C1 segment of cervical spinal cord (tissue), 14 donors: ENCODE measurements at places on chromosomes 7 and 10.

GRCh38 chr10:29005988-29006387, 282.9 kb upstream of the LYZL1 start:
- DNase-seq: no peak

GRCh38 chr7:157097056-157097329, 41.7 kb upstream of the UBE3C start:
- DNase-seq: no peak

GRCh38 chr7:134636008-134636449, 10.6 kb upstream of the BPGM start:
- no peak for DNase-seq

DNA sequence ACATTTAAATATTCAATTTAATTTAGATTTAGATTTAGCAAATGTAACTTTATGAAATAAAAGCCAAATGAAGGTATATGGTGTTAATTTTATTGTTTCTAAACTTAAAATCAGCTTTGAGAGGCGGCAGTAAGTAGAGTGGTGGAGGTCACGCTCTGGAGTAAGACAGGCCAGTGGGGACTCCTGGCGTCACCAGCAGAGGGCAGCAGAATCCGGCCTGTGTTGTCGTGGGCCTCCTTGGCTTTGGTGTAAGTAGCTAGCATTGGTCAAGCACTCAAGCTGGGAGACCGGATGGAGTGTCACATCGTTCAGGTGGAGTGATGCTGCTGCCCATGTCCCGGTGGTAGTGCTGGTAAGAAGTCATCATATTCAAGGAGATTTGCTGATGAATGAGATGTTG, 98.7 kb upstream of the DNAJB6 start:
- no peak for DNase-seq

DNA sequence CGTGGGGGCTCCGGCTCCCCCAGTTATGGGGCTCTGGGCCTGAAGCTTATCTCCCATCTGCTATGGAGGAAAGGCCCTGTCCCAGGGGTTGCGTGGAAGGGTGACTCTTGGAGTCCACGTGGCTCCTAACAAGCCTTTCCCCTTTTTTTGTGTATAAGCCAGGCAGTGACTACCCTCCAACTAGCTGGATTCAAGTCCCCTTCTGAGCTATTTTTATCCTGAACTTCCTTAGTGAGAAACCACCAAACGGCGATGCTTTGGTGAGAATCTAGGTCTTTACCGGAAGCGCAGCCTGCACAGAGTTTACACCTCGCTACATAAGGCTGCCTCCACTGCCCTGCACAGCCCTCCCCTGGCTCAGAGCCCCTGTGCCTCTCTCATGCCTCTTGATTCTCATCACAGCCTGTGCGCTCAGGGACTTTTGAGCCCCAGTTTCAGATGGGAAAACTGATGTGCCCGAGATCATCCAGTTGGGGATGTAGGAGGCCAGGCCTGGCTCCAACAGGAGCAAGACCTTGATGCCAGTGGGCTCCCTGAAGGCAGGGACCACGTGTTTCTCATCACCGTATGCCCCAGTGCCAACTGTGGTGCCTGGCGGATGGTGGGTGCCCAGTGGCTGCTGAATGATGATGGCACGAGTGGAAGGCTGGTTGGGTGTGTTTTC, 102.3 kb upstream of the PPIF start:
- no peak for DNase-seq

- no peak for DNase-seq
Observed at GRCh38 chr10:33335801-33336581, 1.5 kb upstream of the NRP1 start.

- DNase-seq: no peak
Observed at GRCh38 chr7:99024066-99024465, 119.8 kb downstream of the SMURF1 start.

DNA sequence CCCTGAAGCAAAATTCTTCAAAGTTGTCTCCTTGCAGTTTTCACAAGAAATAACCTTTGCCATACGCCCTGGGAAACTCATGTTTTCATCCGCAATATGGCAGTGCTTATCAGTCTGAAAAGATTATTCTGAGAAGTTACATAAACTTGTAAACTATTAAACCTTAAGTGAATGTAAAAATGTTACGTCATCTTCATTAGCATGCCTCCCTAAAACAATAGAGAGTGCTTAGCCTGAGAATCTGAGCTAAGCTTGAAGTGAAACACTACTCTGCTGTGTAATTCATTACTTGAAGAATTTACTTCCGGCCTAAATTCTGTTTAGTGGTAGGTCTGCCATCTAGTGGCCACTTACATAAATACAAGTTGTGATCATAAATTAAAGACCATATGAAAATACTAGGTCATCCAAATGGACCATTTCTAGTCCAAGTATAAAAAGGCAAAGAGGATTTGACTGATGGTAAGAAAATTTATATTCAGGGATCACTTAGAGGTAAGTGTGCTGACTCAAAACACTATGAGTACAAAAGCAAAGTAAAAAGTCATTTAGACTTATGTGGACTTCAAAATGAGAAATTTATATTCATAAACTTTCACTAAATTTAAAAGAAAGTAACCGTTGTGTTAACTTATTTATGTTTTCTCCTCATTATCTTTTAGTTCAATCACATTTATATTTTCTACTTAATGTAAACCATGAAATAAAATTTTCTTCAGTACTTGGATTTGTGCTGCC, 745.1 kb upstream of the LRRTM3 start:
- no peak for DNase-seq

- DNase-seq: no peak
Observed at GRCh38 chr7:142131439-142132185, 20.1 kb downstream of the MGAM2 start.

DNA sequence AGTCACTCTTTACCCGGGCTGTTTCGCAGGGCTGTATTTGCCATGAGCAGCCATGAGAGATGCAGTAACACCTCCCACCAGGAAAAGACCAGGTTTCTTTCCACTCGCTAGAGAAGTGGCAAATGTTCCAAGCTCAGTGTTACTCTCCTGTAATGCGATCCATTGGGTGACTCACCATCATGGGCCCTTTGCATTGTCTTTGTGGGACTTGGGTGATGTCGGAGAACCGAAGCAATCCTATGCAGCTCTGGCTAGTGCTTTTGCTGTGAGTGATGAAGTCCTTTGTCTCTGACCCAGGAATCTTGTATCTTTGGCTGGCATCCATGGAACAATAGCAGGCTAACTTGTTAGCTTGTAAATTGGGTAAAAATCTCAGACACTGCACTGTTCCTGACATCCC, 40.0 kb downstream of the GHRHR start:
- DNase-seq: no peak

DNA sequence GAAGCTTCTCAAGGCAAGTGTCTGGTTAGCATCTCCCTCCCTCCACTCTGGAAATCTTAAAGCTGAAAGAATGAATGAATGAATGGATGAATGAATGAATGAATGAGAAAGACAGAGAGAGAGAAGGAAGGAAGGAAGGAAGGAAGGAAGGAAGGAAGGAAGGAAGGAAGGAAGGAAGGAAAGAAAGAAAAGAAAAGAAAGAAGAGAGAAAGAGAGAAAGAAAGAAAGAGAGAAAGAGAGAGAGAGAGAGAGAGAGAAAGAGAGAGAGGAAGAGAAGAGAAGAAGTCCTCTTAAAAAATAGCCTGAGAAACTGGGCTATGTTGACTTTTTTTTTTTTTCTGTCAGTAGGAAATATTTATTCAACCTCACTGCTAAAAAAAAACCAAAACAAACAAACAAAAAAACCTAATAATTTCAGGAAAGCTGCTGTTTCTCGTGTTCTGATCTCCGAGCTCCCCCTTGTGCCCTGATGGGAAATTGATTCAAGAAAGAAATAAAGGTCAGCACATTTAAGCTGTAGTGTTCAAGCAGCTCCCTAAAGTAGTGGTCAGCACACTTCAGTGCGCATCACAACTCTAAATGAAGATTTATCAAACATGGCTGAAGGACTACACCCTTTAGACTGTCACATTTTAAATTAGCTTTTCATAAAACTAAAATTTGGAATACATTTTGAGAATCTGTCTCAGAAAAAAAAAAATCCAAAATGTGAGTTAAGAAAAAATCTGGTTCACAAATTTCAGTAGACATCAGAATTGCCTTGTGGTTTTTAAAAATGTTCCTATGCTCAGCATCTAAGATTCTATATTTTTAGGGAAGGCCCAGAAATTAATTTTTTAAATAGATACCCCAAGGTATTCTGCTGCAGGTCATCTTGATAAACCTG, 154.3 kb downstream of the ELAPOR2 start:
- no peak for DNase-seq

- no peak for DNase-seq
Observed at GRCh38 chr7:50662996-50663395, 97.8 kb upstream of the DDC start.

DNA sequence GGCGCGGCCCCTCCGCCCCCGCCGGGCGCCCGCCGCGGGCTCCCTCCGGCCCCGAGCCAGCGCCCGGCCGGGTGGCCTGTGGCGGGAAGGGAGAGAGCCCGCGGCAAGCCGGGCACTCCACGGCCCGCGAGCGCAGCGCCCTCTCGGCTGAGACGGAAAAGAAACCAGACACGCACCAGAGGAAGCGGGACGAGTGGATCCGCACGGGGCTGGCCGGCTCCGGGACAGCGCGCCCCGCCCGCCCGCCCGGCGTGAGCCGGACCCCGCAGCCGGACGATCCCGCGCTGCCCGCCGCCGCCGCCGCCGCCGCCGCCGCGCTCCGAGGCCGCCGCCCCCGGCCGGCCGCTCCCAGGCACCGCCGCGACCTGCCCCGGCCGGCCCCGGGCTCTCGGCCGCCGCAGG, 300 bp downstream of the ARHGAP21 start:
- no peak for DNase-seq

DNA sequence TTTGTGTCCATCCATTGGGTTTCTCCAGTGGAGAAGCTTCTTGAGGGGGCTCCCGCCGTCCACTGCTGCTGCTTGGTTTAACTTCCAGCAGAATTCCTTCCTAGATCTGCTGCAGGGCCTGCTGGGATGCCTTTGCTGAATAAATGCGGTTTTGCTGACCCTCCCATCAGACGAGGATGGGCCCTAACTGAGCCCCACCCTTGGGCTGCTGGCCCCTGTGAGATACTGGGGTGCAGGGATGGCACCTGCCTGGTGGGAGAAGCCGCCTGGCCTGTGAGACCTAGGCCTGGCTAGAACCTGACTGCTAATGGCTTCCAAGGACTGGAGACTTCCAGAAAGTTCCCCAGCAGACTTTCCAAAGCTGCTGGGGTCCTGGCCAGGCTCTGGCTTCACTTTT, 43.8 kb downstream of the ZNF467 start:
- DNase-seq: no peak

DNA sequence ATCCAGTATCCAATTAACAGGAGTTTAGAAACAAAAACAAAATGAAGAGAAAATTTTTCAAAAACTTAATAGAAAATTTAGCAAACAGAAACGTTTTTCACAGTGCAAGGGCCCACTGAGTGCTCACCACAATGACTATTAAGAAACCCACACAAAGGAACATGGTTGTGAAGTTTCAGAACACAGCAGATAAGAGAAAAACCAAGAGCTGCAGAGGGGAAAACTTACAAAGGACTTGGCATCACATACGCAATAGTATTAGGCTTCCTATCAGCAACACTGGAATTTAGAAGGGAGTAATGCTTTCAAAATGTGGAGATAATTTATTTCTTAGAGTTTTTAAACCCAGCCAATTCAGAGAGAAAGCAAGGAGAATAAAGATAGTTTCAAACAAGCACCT, 1.7 kb upstream of the C7orf25 start:
- no peak for DNase-seq

- no peak for DNase-seq
Observed at GRCh38 chr10:4022473-4022872, 237.5 kb upstream of the KLF6 start.

DNA sequence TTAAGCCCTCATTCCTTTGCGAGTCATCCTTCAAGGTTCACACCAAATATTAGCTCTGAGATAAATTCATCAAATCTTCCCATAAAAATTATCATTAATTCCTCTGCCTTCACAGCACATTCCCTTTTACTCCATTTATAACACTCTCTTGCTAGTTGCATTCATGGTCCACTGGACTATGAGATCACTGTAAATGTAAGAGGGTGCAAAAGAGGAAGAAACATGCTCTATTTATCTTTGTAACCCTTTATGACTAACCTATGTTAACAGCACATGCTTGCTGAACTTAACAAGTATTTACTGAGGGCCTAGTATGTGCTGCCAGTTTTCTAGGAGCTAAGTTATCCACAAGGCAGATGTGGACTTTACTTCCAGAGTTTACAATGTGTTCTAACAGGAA, 86.7 kb upstream of the TMEM168 start:
- no peak for DNase-seq

- no peak for DNase-seq
Observed at GRCh38 chr7:607938-608337, 88.3 kb upstream of the PDGFA start.

GRCh38 chr7:127873715-127874636, 157.3 kb downstream of the LRRC4 start:
- DNase-seq: no peak

DNA sequence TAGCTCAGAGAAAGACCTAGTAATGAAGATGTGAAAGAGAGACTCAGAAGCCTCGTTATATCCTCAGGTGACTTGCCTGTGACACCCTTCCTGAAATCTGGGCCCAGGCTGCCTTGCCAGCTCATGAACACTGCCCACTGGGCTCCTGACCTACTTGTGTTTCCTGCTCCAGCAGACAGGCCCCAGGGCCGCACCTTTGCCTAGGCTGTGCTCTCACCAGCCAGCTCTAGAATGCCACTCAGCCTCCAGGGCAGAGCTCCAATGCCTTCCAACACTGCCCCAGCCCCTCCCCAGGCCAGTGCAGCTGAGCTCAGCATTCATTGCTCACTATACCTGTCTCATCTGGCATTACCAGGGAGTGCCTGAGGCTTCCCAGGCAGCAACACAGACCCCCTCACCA, 94.3 kb downstream of the DLG5 start:
- no peak for DNase-seq

DNA sequence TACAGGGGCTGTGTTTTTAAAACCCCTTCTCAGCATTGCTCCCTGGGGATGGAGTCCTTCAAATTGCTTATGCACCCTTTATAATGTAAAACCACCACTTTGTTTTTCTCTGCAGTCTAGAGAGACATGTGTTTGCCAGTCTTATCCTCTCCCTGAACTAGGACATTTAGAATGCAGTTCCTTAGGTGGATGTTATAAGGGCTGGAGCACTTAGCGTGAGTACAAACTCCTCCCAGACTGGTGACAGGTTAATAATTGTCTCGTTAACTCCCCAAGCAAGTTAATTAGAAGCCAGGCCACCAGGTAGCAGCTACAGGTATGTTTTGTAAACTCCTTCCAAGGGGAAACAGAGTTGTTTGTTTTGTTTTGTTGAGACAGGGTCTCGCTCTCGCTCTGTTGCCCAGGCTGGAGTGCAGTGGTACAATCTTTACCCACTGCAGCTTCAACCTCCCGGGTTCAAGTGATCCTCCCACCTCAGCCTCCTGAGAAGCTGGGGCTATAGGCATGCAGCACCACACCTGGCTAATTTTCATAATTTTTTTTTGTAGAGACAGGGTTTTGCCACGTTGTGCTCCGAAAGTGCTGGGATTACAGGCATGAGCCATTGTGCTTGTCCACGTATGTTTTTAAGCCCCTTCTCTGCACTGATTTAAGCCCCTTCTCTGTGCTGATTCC, 100.2 kb downstream of the FAM107B start:
- DNase-seq: no peak

- no peak for DNase-seq
Observed at GRCh38 chr7:47875998-47876744, 72.1 kb downstream of the PKD1L1 start.
